CD4-positive, alpha-beta memory T cell (primary cell): ENCODE measurements at places on chromosomes 3 and 15. TPM values are rescaled to one million over a fixed set of nuclear protein-coding genes. Genes with fewer than 3 reads are reported as not detected.

UMPS gene
- polyA plus RNA-seq = 18.4 TPM

TLR9 gene
- not detected for polyA plus RNA-seq

PML gene
- 33.2 TPM for polyA plus RNA-seq

PROK2 gene
- 0.18 TPM for polyA plus RNA-seq

SNTN gene
- not detected for polyA plus RNA-seq

FHIT gene
- 18.1 TPM for polyA plus RNA-seq

DNA sequence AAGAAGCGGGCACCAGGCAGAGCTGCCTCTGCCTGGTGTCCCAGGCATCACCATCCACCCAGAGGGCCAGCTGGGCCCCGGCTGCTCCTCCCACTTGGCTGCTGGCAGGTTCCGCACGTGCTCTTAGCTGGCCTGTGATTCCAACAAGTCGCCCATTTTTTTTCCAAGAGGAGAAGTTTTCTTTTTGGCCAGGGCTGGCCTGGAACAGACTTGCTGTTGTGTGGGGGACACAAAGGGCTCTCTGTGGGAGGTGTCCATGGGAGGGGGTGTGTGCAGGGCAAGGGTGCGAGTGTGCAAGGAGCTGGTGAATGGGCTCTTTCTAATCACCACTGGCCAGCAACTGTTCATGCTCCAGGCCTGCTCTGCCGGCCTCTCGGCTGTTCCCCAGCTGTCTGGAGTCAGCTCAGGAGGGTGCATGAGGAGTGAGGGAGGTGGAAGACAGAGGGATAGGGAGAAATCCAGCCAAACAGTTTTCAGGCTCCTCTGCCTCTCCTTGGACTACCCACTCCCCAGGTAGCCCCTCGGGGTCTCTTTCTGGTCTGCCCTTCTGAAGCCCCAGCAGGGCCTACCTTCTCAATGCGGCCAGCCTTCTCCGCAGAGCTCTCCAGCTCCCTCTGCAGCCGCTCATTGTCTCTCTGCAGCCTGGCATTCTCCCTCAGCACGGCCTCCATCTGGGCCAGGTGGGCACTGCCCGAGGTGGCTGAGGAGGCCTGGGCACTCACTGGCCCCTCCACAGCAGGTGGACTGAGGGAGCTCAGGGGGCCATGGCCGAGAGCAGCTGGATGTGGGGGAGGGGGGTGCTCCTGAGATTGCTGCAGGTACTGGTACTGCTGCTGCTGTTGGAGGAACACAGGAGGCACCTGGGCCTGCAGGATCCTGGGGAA is 7.1 kb downstream of the AMOTL2 start:
- no peaks in the 10 kb centered on the region for H3K27me3 ChIP-seq
- H3K4me1 ChIP-seq = peaks cover 27% of the 10 kb centered on the region
- no peak for DNase-seq
- no peak overlapping the region for H3K4me3 ChIP-seq

- peaks cover 9% of the 10 kb centered on the region for H3K36me3 ChIP-seq
- H3K4me3 ChIP-seq = no peak overlapping the region
- no peak overlapping the region for H3K27ac ChIP-seq
- no peak for DNase-seq
- H3K27me3 ChIP-seq = no peaks in the 10 kb centered on the region
- H3K4me1 ChIP-seq = peaks cover 15% of the 10 kb centered on the region
These were observed 13.6 kb downstream of the LMOD3 start for GRCh38 chr3:69108811-69109210.

DNA sequence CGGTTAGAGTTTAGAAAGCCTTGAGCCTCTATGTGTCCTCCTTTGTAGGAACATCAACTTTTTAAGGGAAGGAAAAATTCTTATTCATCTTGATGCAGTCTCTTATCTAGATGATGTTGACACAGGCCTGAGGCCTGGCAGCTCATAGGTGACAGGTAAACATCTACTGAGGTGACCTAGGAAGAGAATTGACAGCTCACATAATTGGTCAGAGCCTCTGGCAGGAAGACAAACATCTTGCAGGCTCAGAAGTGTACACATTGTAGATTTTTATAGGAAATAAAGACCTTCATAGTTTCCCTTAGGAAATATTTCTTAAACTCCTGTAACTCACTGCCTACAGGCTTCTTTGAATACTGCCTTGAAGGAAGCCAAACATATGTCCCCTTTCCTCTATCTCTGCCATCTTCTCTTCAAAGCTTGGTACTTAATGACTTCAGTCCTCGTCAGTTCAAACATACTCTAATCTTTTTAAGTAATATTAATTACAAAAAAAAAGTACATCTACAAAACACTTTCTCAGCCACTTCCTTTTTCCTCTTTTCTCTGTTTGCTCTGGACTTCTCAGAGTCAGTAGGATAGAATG is 341.3 kb downstream of the TBL1XR1 start:
- no peaks in the 10 kb centered on the region for H3K27me3 ChIP-seq
- DNase-seq = no peak
- H3K4me3 ChIP-seq = no peak overlapping the region
- H3K4me1 ChIP-seq = no peaks in the 10 kb centered on the region

DNA sequence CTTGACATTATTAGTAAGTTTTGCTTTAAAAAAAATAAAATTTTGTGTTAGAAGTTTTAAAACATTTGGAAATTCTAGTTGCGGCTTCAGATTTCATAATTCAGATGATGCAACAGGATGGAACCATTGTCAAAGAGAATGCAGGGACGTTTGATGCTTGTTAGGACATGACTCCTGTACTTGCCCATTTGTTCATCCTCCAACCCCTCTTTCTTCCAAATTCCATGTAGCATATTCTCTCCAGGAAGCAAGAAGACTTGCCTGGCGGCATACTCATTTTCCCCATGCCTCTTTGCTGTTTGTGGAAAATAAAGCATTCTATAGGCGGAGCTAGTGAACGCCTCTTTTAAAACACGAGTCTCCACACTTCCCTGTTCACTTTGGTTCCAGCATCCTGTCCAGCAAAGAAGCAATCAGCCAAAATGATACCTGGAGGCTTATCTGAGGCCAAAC is at the start of gene CSTA:
CSTA (plus strand) TSS at position 378 of the 453 bp plus-strand sequence; CDS start at position 423, 45 bp downstream.
- H3K36me3 ChIP-seq = no peaks in the 10 kb centered on the region
- H3K27me3 ChIP-seq = no peaks in the 10 kb centered on the region

DNA sequence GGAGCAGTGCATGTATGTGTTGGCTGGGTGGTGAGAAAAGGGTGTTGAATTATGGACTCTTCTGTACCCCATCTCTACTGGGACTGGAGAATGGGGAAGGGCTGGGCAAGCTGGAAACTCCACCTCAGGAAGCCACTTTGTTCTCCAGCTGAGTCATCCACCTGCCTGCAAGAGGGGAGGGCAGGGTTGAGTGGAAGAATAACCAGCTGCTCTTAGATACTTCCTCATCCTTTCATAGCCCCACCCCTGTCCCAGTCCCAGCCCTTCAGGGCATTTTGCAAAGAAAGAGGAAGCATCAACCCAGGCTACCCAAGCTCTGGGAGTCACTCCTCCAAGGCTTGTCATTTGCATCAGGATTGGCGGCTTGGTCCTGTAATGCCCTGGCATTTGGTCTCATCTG is 33.1 kb downstream of the RAB11A start:
- peaks cover 5% of the 10 kb centered on the region for H3K4me1 ChIP-seq
- H3K27me3 ChIP-seq = no peaks in the 10 kb centered on the region
- no peak overlapping the region for H3K4me3 ChIP-seq

DNA sequence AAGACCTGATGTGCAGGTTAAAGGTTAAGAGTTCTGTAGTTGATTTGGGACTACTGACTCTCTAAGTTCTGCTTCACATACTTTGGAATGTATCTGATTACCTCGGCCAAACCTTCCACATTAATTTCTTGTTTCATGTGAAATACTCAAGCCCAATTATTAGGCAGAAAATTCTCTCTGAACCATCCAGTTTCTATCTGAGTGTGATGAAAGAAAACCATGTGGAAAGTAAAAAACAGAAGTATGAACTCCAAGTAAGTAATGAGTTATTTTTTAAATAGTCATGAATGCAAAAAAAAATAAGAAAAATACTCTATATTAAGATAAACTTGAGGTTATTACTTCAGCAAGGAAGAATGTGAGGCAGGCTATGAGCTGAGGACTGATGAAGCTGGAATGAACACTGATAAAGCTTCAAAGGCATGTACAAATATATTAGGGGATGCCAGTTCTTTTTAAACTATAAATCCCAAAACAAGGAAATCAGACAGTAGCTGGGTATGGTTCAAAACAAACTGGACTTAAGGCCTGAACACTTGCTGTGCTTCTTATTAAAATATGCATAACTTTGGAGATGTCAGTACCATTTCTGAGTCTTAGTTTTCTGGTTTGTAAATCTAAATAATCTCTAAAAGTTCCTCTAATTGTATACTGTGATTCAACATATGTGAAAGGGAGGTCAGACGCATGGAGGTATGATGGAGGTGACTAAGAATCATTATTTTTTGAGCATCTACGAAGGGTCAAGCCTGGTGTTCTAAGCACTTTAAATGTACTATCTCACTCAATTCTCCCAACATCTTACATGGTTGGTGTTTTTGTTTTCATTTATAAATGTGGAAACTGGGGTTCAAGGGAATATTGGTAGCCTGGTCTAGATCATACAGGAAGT is 59.6 kb downstream of the COL6A6 start:
- no peak for DNase-seq
- no peak overlapping the region for H3K4me3 ChIP-seq
- H3K27ac ChIP-seq = no peak overlapping the region
- no peaks in the 10 kb centered on the region for H3K4me1 ChIP-seq
- H3K27me3 ChIP-seq = no peaks in the 10 kb centered on the region
- no peaks in the 10 kb centered on the region for H3K36me3 ChIP-seq

DNA sequence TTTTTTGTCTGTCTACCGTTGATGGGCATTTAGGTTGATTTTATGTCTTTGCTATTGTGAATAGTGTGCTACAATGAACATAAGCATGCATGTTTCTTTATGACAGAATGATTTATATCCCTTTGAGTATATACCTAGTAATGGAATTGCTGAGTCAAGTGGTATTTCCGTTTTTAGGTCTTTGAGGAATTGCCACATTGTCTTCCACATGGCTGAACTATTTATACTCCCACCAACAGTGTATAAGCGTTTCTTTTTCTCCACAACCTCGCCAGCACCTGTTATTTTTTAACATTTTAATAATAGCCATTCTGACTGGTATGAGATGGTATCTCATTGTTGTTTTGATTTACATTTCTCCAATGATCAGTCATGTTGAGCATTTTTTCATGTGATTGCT is 89.6 kb upstream of the GALNT15 start:
- no peaks in the 10 kb centered on the region for H3K27me3 ChIP-seq
- H3K27ac ChIP-seq = no peak overlapping the region
- no peak overlapping the region for H3K4me3 ChIP-seq
- DNase-seq = no peak
- no peaks in the 10 kb centered on the region for H3K36me3 ChIP-seq

GRCh38 chr15:59940456-59940855 is 63.7 kb upstream of the FOXB1 start:
- H3K36me3 ChIP-seq = no peaks in the 10 kb centered on the region
- no peak overlapping the region for H3K27ac ChIP-seq
- H3K4me3 ChIP-seq = no peak overlapping the region
- no peak for DNase-seq

DNA sequence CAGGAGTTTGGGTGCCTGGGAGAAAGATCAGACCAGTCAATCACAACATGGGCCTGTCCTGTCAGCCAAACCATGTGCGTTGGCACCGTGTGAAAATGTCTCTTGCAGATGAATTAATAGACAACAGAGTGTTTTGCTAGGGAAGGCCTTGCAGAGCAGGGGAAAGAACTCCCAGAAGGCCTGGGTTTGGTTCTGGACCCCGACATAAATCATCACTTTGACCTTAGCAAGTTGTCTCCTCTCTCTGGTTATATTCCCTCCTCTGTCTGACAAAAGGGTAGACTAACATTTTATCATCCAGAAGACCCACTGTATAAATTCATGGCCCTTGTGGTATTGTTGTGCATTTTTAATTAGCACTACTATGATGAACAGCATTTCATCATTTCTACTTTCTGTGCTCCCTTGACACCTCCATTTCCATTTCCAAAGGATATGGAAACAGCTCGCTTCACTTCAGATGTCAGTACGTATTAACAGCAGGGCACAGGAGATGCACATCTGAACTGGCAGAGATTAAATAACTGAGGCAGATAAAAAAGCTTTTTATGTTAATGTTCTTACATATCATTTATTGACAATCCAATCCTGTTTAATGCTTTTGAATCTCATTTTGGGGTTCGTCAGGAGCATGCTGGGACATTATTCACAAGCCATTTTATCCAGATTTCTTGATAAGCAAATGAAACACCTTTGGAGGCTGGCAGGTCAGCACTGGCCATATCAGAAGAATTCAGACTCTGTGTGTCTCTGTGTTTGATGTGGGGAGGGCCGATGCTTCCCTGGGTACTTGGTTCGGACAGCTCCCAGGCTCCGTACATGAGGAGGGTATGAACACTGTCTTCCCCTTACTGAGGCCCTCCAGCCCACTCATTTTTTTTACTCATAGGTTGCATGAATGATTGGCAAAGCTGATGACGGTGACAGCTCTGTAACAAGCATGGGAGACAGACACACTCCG is 28.2 kb upstream of the IL12A start:
- no peak for DNase-seq
- H3K4me3 ChIP-seq = no peak overlapping the region
- H3K4me1 ChIP-seq = no peaks in the 10 kb centered on the region
- no peak overlapping the region for H3K27ac ChIP-seq

DNA sequence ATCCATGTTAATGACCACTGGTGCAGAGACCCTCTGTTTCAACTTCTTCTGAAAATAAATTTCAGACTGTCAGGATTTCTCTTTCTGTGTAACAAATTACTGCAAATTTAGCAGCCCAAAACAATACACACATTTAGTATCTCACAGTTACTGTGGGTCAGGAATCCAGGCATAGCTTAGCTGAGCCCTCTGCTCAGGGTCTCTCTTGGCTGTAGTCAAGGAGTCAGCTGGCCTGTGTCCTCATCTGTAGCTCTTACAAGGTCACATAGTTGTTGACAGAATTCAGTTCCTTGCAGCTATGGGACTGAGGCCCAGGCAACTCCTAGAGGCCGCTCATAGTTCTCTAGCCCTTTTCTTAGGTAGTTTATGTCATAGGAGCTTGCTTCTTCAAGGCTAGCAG is 51.9 kb downstream of the NKIRAS1 start:
- peaks cover 2% of the 10 kb centered on the region for H3K4me1 ChIP-seq
- H3K27me3 ChIP-seq = no peaks in the 10 kb centered on the region
- no peaks in the 10 kb centered on the region for H3K36me3 ChIP-seq
- no peak overlapping the region for H3K4me3 ChIP-seq
- DNase-seq = no peak
- no peak overlapping the region for H3K27ac ChIP-seq
